ENCODE measurements at places on chromosomes 6 and 20.

GRCh38 chr20:3479025-3479424 is 8.2 kb downstream of the ATRN start:
- no peak for DNase-seq
- H3K27me3 ChIP-seq = no peaks in the 10 kb centered on the region
- H3K4me1 ChIP-seq = no peaks in the 10 kb centered on the region
- no peaks in the 10 kb centered on the region for H3K36me3 ChIP-seq
- no peak overlapping the region for H3K4me3 ChIP-seq

GRCh38 chr6:33108307-33108706 is 32.5 kb downstream of the HLA-DPB1 start:
- H3K4me3 ChIP-seq = no peak overlapping the region
- no peaks in the 10 kb centered on the region for H3K27me3 ChIP-seq
- DNase-seq = no peak
- no peaks in the 10 kb centered on the region for H3K36me3 ChIP-seq
- no peaks in the 10 kb centered on the region for H3K4me1 ChIP-seq
- no peak overlapping the region for H3K27ac ChIP-seq

GRCh38 chr6:124772733-124773319 is 189.4 kb upstream of the RNF217 start:
- H3K27ac ChIP-seq = no peak overlapping the region
- H3K4me3 ChIP-seq = no peak overlapping the region
- no peak for DNase-seq
- no peaks in the 10 kb centered on the region for H3K36me3 ChIP-seq
- H3K27me3 ChIP-seq = no peaks in the 10 kb centered on the region

DNA sequence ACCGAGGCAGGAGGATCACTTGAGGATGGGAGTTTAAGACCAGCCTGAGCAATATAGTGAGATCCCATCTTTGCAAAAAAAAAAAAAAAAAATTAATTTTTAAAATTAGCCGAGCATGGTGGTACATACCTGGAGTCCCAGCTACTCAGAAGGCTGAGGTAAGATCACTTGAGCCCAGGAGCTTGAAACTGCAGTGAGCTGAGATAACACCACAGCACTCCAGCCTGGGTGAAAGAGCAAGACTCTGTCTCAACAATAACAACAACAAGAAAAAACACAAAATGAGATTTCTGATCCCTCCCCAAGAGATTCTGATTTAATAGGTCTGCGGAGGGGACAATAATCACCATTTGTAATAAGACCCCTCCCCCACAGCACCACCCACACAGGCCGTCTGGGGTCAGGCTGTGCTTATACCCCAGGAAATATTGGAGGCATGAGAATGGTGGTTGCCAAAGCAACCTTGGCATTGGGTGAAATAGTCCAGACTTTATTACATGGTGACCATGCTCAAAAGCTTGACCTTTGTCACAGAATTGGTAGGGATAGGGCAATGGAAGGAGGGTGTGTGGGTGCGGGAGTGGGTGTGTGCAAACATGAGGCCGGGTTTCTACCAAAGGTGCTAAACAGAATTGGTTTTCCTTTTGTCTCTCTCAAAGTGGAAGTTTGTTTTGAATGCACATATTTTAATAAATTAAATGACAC is 24.4 kb upstream of the ADTRP start:
- no peaks in the 10 kb centered on the region for H3K27me3 ChIP-seq
- H3K4me3 ChIP-seq = no peak overlapping the region
- no peaks in the 10 kb centered on the region for H3K36me3 ChIP-seq
- H3K27ac ChIP-seq = no peak overlapping the region
- no peak for DNase-seq

DNA sequence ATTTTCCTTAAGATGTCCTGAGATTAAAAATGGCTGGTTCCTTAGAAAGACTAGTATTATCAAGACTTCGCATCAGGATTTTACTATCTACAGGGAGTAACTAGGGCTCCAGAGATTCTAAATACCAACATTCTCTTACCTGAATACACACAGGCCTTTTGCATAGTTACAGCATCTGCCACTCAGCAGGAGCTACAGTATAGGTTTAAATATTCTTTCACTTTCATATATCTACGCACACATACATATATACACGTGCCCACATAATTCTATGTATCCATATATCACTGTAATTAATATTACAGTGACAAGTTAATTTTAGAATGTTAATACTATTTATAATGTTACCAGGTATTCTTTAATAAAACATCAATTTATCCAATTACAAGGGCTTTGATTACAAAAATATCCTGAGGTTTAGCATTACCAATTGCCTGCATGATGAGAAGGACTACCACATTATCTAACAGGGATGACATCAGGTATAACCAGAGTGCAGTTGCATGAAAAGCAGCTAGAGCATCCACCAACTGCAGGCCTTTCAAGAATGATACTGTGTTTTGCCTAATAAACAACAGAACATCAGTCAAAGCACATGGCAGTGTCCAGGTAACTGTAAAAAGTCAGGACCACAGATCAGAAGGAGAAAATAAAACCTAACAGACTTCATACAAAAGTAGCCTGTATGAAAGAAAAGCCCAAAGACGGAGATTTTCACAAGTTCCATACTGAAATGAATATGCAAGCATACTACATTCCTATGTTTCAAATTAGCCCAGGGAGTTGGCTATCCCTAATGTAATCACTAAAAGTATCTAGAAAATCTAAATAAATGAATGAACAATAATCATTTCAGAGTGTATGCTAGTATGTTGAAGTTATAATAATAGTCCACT is 268.7 kb downstream of the PTPRK start:
- H3K27ac ChIP-seq = no peak overlapping the region
- H3K4me3 ChIP-seq = no peak overlapping the region
- no peaks in the 10 kb centered on the region for H3K36me3 ChIP-seq
- H3K4me1 ChIP-seq = no peaks in the 10 kb centered on the region
- no peaks in the 10 kb centered on the region for H3K27me3 ChIP-seq
